H9 (cell line): ENCODE measurements at places on chromosomes 2 and 18.

DNA sequence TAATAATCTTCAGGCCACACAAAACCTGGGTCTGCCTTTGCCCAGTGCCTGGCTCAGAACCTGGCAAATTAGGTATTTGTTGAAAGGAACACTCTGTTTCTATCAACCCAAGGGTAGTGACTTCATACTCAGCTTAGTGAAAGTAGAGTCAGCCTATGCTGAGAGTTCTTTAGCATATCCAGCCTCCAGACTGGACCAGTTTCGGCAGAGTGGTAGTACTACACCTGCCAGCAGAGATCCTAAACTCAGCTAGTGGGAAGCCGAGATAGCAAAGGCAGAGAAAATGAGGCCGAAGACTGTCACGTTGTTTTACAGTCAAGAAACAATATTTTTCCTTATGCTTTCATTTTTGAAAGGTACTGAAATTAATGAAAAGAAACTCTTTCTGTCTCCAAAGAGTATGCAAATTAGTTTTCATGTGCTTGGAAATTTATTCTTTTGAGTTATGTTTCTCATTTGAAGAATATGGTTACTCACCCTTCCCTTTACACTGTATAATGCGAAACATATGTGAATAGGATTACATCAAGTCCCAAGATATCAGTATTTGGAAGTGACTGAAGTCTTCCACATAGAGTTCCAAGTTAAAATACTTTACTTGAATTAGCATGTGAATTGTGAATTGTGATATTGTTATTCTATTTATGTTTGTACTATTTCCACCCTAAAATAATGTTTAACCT is 52.2 kb upstream of the UGP2 start:
- DNase-seq, result no peak

DNA sequence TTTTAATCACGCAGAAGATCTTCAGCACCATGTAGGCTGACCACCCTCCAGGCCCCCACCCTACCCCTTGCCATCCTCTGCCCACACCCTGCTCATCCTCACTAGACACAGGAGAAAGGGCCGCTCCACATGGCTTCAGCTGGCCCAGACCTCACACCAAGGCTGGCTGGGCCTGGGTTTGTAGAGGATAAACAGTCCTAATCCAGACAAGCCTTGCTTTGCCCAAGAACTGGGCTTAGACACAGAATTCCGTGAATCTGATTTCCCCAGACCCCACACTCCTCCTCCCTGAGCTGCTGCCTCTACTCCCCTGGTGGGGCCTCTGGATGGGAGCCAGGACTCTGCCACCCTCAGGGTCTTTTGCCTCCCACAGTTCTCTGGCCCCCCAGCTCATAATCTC is 185.3 kb downstream of the CYP26B1 start:
- DNase-seq, result no peak

DNA sequence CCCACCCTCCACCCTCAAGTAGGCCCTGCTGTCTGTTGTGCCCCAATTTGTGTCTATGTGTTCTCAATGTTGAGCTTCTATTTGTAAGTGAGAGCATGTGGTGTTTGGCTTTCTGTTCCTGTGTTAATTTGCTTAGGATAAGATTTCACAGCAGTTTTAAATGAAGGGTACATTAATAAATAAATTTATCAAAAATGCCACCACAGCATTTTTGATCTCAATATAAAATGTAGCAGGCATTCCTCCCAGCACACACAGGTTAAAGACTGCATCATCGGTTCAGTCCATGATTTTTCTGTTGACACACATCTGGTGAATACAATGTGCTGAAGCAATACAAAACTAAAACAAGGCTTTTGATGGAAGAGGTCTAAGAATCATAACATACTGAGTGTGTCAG is 412.0 kb upstream of the LYPD1 start:
- no peak for DNase-seq

GRCh38 chr2:64534363-64534762 is 10.2 kb downstream of the AFTPH start:
- DNase-seq, result no peak

GRCh38 chr18:74895686-74896085 is 298.0 kb downstream of the ZNF407 start:
- DNase-seq, result no peak

- no peak for DNase-seq
Measured at GRCh38 chr2:167825664-167826063, 421.7 kb downstream of the STK39 start.

DNA sequence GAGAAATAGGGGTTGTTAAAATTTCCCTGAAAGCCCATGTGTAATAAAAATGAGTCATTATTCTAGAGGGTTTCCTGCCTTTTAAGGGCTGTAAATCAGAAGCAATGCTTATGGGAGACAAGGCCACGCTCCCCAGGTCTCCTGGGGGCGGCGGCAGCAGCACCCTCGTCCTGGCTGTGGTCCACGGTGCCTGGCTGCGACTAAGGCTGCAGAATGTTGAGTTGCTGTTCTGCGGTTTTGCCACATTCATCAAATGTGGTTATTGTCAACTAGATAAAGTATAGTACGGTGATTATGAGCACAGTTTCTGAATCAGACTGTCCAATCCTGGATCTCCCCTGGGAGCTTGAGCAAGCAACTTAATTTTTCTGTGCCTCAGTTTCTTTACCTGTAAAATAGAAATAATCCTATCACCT is 11.9 kb upstream of the AGFG1 start:
- no peak for DNase-seq

DNA sequence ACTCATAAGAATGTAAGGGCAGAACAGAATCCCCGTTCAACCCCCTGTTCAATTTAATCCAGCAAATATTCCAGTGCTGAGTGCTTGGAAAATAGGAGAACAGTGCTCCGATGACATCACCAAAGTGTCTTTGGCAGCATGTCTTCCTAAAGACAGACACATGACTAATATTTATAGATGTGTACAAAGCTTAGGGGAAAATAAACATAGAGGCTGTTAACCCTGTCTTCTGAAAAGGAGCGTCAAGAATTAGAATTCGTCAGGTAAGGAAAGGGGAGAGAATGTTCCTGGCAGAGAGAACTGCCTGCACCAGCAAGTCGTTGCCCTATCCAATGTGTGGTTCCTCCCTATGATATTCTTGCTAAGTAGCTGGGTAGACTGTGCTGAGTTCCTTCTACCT is 72.7 kb downstream of the PLB1 start:
- DNase-seq, result no peak

DNA sequence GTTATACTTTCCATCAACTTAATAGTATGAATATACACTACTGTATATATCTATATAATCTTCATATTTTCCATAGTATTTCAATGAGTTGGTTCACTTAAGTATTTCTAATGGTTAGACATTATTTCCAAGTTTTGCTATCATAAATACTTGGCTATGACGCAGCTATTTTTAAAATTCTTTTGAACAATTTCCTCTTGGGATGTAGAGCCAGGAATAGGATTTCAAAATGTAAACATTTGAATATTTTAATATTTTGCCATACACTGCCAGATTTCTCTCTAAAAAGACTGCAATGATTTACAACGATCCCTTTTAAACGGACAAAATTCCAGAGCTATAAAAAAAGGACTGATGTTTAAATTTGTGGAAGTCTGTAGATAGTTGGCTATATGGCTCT is 95.6 kb downstream of the NUP35 start:
- no peak for DNase-seq

- DNase-seq, result no peak
Measured at GRCh38 chr2:28343184-28343942, 49.3 kb upstream of the FOSL2 start.

- no peak for DNase-seq
Measured at GRCh38 chr18:25915907-25916306, 174.5 kb downstream of the SS18 start.
